ENCODE measurements at places on chromosomes 7 and 10.

- no peak for DNase-seq
These were observed 451.6 kb downstream of the TYW1 start for GRCh38 chr7:67448271-67448670.

- no peak for DNase-seq
These were observed 134.9 kb upstream of the CACNA2D1 start for GRCh38 chr7:82578430-82578829.

DNA sequence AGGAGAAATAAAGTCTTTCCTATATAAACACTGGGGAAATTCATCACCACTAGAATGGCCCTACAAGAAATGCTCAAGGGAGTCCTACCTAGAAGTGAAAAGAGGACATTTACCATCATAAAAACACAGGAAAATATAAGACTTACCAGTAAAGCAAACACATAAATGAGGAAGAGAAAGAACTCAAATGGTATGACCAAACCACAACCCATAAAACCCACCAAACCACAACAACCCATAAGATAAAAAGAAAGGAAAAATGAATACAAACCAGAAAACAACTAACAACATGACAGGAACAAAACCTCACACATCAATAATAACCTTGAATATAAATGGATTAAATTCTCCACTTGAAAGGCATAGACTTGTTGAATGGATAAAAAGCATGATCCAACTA lies 71.9 kb upstream of the DIP2C start:
- no peak for DNase-seq

DNA sequence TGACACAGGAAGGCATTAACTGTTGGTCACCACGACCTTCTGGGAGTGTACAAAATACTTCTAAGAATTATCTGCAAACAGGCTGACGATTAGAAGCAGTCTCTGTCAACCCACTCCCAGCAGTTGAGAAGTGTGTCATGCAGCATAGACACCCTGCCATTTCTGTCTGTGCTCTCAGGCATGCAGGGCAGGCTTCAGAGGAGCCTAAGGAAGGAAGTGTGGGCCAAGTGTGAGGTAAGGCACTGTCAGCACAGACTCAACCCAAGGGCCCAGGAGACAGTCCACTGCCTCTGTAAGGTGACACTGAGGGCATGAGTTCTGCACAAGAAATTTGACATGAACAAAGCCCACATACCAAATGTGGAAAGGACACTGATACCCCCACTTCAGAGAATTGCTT lies 109.0 kb upstream of the VIPR2 start:
- DNase-seq, result no peak

GRCh38 chr10:44805466-44806210 lies 105.5 kb upstream of the TMEM72 start:
- no peak for DNase-seq
